ENCODE measurements at places on chromosomes 12 and 14.

GRCh38 chr12:57133013-57133569 lies 4.8 kb downstream of the LRP1 start:
- no peak for DNase-seq

GRCh38 chr14:52051871-52052270 lies 17.0 kb downstream of the NID2 start:
- no peak for DNase-seq

- no peak for DNase-seq
Measured at GRCh38 chr14:102971314-102971713, 48.9 kb downstream of the AMN start.

DNA sequence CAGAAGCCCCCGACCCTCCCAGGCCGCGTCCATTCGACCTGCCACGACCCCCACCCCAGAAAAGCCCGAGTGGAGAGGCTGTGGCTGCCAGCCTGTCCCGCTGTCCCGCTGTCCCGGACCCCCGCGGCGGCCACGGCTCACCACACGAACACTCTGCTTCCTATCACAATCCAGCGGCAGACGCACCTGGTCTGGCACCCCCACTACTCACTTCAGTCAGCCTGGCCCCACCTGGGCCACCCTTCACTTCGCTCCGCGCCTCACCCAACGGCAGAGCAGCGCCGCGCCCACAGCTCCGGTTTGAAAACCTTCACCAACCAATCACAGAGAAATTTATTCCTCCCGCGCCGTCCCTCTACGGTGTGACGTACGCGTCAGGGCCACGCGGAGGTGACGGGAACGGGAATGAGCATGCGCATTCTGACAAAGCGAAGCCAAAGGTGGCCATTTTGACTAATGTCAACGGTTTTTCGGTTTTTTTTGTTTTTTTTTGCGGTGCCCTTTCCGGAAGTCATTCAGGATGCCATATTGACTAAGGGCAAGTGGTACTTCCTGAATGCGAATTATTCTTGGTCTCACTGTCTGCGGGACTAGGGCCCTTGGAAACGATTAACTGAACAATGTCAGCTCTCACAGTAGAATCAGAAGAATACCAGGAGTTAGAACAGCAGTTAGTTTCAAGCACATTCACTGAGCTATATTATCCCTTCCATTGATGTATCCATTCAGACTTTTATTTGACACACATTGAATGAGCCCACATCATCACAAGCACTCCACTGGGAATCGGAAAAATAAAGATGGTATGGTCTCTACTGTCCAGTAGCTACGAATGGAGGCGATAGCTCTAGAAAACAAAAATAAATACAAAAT lies at the start of gene RACGAP1:
Gene RACGAP1, minus strand, starts transcription at position 308 of the 873 bp plus-strand sequence. CDS start 8,779 bp downstream, outside the sequence.
- peak; percentile 94 for DNase-seq

- no peak for DNase-seq
Measured at GRCh38 chr12:106791531-106791930, 17.0 kb downstream of the RIC8B start.

DNA sequence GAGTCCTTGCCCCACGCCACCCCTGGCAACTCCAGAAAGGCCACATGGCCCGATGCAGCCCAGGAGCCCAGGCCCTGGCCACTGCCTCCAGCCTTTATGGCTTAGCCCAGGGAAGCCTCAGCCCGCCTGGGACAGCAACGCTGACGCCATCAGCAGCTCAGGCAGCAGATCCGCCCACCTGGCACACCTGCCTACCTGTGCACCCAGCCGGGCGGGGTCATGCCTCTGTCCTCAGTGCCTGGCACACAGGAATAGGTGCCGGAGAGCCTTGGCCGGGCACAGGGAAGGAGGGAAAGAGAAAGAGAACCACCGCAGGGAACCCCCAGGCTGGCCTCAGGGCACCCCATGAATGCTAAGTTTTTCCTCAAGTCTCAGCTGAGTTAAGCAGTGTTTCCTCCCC lies 21.1 kb downstream of the BEGAIN start:
- DNase-seq = no peak

DNA sequence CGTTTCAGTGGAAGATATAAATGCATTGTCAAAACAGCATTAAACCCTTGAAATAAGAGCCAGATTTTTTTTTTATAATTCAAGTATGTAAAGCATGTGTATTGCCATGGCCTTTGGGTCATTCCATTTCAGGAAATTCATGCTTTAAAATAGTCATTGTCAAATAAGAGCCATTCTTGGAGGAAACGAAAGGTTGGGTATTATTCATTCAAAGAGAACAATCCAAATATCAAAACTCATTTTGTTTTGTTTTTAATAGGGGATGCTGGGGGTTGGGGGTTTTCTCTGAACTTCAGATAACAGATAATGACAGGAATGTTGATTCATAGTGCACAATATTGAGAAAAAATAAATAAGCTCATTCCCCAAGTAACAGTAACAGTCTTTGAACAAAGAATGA lies 174.4 kb upstream of the NUDT4 start:
- no peak for DNase-seq

All from activated CD4-positive, alpha-beta T cell treated with anti-CD3 and anti-CD28 coated beads, Interleukin-2, amount 50 U/mL, for 1 hour (primary cell).